ENCODE measurements at places on chromosomes 6 and 20.

DNA sequence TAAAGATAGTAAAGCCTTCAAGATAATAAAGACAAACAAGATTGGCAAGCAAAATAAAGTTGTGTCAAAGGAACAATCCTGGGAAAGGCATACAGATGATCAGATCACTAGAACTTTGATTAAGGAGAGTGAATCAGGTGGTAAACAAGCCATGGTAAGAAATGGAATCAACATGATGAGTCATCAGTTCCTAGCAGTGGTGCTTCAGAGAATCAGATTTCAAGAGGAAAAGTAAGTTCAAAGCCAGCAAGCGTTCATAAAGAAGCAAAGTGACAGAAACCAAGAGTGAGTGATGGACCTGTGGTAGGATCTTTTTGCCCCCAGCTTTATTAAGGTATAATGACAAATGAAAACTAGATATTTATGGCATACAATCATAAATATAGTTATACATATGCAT lies 340.4 kb downstream of the TPBG start:
- no peak for DNase-seq

DNA sequence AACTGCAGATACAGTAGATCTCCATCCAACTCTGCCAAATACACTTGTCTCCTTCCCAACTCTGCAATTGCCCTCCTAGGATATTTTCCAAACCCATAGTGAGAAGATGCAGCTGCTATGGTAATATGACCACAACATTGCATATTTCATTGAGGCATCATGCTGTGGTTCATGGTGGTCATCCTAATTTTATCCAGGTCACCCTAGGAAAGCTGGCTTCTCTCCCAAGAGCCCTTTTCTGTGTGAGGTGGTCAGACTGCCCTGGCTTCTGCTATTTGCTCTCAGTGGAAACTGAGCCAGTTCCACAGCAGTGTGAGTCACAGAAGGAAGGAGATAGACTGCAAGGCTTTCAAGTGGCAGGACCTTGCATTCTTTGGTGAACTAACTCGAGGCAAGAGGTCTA lies 5.5 kb downstream of the OGFRL1 start:
- no peak for DNase-seq

DNA sequence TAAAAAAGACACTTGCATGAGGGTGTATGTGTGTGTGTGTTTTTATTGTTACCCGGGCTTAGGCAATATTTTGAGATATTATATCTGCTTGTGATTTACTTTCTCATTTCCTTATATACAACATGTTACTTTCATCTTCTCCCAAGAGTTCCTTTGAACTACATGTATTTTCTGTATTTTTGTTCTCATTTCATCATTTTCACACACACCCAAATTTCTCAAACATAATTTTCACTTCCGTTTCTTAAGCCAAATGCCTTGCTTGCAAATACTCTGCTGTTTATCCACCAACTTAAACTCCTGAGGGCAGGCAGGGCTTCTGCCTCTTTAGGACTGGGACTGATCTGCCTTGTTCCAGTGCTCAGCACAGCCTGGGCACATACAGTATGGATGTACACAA lies 69.3 kb upstream of the FYN start:
- DNase-seq = no peak

- DNase-seq = peak; percentile 68
Measured at GRCh38 chr6:69796073-69796641, 653 bp downstream of the LMBRD1 start.

DNA sequence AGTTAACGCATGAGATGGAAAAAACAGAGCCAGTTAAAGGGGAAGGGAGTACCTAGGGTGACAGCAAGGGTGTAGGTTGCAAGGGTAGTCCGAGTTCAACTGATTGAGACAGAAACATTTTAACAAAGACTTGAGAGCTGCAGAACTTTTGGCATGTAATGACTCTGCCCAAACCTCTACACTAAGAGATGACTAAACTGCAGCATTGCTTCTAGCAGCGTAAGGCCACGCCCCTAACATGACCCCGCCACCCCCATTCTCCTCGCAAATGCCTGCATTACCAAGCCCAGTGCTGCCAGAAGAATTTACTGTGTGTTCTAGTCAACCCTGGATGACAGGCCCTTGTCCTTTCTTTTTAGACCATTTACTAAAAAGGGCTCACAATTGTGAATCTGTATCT lies 6.3 kb upstream of the HINT3 start:
- DNase-seq = no peak

Measured in activated naive CD4-positive, alpha-beta T cell treated with anti-CD3 and anti-CD28 coated beads, Interleukin-2, amount 10 ng/mL, durations not matched to agents 7 days and 5 days (primary cell).